ENCODE measurements at places on chromosomes 1 and 21.

DNA sequence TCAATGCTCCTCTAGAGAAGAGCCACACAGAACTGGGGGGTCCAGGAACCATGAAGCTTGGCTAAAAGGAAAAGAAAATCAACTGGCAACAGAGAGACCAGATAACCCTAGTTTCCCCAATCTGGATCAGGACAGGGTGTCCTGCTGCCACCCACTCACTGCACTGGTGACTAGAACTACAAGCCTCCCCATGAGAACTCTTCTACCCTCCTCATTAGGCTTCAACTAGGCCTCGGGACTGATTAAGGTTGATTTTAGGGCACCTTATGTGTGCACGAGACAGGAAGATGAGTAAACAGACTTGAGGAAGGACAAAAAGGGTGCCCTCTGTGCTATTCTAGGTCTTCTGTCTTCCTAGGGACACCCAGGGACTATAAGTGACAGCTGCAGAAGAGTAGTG is 2.3 kb upstream of the SF3B4 start:
- DNase-seq = no peak

- no peak for DNase-seq
These were observed 57.3 kb downstream of the RHOU start for GRCh38 chr1:228792601-228793000.

DNA sequence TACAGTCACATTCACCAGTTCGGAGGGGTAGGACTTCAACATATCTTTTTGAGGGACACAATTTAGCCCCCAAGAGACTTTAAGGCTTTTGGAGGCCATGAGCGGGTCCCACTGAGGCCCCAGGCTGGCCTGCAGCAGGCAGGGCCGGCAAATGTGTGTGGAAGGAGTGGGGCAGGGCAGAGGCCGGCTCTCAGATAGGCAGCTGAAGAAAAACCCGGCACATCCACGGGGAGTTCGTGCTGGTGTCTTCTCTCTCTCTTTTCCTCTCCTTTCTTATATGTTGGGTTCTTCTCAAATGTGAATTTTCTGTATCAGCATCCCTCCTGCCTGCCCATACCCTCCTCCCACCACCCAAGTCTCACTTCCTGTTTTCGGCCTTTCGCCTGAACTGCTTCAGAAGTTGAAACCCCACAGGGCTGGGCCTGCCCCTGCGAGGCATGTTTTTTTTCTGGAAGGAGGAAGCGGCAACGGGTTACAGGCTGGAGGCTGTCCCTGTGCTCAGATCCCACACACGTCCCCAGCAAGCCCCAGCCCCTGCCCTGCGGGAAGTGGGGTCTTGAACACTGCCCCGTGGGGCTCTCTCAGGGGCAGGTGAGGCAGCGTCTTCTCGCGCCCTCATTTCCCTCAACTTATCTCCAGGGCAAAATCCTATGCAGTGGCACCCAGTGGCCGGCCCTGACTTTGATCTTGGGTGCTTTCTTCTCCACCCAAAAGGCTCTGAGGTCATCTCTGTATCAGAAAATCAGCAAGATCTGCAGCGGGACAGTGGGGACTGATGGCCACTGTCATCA is 9.7 kb upstream of the UMODL1 start:
- DNase-seq = no peak

GRCh38 chr1:25028587-25028906 is 98.5 kb upstream of the RUNX3 start:
- DNase-seq = no peak

GRCh38 chr21:44947111-44947929 is 7.5 kb downstream of the SLX9 start:
- no peak for DNase-seq

DNA sequence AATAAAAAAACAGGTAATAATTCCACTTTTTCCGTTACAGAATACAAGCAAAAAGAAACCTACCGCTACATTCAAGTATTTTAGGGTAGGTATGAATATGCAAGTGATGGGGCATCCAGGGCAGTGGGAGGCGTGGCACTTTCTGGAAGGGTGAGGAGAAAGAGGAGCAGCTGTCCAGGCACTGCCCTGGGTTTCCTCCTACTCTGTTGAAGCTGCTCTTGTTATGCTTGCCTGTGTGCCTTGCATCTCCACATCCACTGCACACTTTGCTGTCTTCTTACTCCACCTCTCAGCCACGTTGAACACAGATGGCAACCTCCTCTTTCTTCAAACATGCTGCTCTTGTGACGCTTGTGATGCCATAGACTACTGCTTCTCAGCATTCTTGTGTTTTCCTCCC is 83.2 kb downstream of the RPE65 start:
- DNase-seq = no peak

Measured in GM03348 (cell line).